ENCODE measurements at places on chromosomes 4 and X.

DNA sequence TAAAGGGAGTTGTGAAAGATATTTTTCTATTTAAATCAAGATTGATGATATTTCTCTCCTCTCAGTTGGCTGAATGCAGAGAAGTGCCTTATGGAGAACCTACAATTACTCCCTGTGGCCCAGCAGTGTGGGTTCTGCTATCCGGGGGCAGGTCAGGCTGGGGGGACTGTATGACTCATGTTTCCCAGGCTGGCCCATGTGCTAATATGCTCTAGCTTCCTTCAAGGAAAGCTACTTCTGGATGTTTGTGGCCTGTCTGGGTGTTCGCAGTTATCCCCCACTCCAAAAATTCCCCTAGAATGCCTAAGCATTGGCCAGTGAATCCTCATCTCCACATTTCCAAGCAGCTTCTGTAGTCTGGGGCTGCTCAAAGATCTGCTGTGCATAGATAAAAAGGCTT is 58.9 kb upstream of the SPP1 start:
- DNase-seq: no peak

- no peak for DNase-seq
These were observed 312.6 kb downstream of the PACRGL start for GRCh38 chr4:21012851-21013331.

DNA sequence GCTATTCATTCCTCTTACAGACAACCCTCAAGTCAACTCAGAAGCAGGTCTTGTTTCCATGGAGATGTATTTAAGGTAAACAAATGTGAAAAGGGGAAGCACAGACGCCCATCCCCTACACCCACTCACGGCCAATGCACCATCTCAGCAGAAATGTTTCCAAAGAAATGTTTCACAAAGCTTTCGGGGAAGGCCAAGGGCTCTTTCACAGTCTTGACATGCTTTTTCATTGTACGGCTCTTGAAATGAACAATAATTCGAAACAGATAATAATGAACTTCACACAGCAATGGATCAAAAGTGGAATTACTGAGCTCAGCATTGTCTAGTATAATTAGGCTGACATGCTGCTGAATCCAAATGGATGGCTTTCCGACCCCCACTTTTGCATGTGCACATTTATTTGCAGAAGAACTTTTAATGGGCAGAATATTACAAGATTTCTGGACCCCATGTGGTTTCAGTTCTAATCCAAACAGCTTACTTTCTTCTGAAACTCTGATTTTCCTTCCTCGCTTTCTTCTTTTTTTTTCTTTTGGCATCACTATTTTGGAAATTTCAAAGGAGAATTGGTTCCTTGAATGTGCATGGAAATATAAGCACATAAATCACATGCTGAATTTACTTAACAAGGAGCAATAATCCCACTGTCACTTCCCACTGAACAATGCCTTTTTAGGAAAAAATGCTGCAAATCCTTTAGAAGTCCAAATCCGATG is 160.9 kb downstream of the SMIM20 start:
- no peak for DNase-seq

- DNase-seq: no peak
These were observed 90.6 kb downstream of the ZNF518B start for GRCh38 chr4:10366628-10367027.

GRCh38 chr4:76607846-76608245 is 172.8 kb downstream of the SHROOM3 start:
- no peak for DNase-seq

All from NCI-H510A (cell line).